ENCODE measurements at places on chromosomes 2 and 18. TPM values are rescaled to one million over a fixed set of nuclear protein-coding genes. Genes with fewer than 3 reads are reported as not detected.

Gene TWIST2
- 20.1 TPM for total RNA-seq

Gene GBX2
- total RNA-seq, result not detected

Gene ALPI
- total RNA-seq, result 473 TPM

Gene VRK2
- 10.9 TPM for total RNA-seq

Gene SKA1
- total RNA-seq, result 5.8 TPM

Gene RIT2
- total RNA-seq, result not detected

Gene HOXD9
- total RNA-seq, result 0.70 TPM

Gene HNMT
- total RNA-seq, result 32.2 TPM

Gene MROH2A
- total RNA-seq, result not detected

Gene EHD3
- total RNA-seq, result 20.6 TPM

Gene ITPRIPL1
- total RNA-seq, result not detected

- H3K4me1 ChIP-seq, result peaks cover 3% of the 10 kb centered on the region
- H3K27me3 ChIP-seq, result no peaks in the 10 kb centered on the region
- peaks cover 29% of the 10 kb centered on the region for H3K36me3 ChIP-seq
- H3K27ac ChIP-seq, result peak within 1 kb of the TSS; percentile 89
Observed at GRCh38 chr2:119366649-119367471, at the start of the genes C2orf76 and DBI. TSS of gene C2orf76 (minus strand) at chr2:119366834. CDS start at chr2:119339959, 26,875 bp downstream. TSS of gene DBI (plus strand) at chr2:119366977. CDS start at chr2:119367052, 75 bp downstream.

- H3K27me3 ChIP-seq, result no peaks in the 10 kb centered on the region
- H3K4me3 ChIP-seq, result no peak overlapping the region
- no peaks in the 10 kb centered on the region for H3K36me3 ChIP-seq
- peaks cover 13% of the 10 kb centered on the region for H3K4me1 ChIP-seq
- no peak for DNase-seq
Observed at GRCh38 chr2:120227111-120227991, 4.2 kb upstream of the TMEM185B start.

- H3K27me3 ChIP-seq, result no peaks in the 10 kb centered on the region
Observed at GRCh38 chr2:168345601-168346000, 98.2 kb upstream of the STK39 start.

DNA sequence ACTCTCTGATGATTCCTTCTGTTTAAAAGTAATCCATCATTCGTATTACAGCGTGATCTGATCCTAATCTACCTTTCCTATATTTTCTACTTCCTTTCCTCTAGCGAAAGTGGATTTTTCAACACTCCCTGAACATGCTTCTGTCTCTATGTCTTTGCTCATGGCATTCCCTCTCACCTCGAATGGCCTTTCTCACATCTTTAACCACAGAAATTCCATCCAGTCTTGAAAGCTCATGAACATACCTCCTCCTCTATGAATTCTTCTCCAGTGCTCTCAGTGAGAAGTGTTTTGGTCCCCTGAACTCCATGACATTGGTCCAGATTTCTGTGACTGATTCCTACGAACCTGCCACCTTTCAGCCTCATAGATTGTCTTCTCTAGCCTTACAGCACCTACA lies 323.2 kb downstream of the RAD51AP2 start:
- H3K27ac ChIP-seq, result no peak overlapping the region
- H3K36me3 ChIP-seq, result no peaks in the 10 kb centered on the region
- DNase-seq, result no peak
- H3K4me1 ChIP-seq, result no peaks in the 10 kb centered on the region

GRCh38 chr2:33425586-33426031 lies 50.8 kb upstream of the RASGRP3 start:
- no peaks in the 10 kb centered on the region for H3K27me3 ChIP-seq
- H3K36me3 ChIP-seq, result no peaks in the 10 kb centered on the region
- DNase-seq, result no peak
- H3K27ac ChIP-seq, result no peak overlapping the region

- H3K36me3 ChIP-seq, result no peaks in the 10 kb centered on the region
- no peak overlapping the region for H3K4me3 ChIP-seq
- H3K27ac ChIP-seq, result no peak overlapping the region
- no peaks in the 10 kb centered on the region for H3K4me1 ChIP-seq
Observed at GRCh38 chr2:101609433-101609832, 88.1 kb upstream of the MAP4K4 start.

GRCh38 chr18:79756826-79757225 lies 40.9 kb upstream of the KCNG2 start:
- H3K4me1 ChIP-seq, result no peaks in the 10 kb centered on the region
- no peak overlapping the region for H3K4me3 ChIP-seq
- no peaks in the 10 kb centered on the region for H3K27me3 ChIP-seq
- DNase-seq, result no peak
- no peak overlapping the region for H3K27ac ChIP-seq

- DNase-seq, result no peak
- peaks cover 19% of the 10 kb centered on the region for H3K4me1 ChIP-seq
- H3K4me3 ChIP-seq, result no peak overlapping the region
- H3K27me3 ChIP-seq, result no peaks in the 10 kb centered on the region
Observed at GRCh38 chr2:238428866-238429265, 2.1 kb downstream of the ASB1 start.

DNA sequence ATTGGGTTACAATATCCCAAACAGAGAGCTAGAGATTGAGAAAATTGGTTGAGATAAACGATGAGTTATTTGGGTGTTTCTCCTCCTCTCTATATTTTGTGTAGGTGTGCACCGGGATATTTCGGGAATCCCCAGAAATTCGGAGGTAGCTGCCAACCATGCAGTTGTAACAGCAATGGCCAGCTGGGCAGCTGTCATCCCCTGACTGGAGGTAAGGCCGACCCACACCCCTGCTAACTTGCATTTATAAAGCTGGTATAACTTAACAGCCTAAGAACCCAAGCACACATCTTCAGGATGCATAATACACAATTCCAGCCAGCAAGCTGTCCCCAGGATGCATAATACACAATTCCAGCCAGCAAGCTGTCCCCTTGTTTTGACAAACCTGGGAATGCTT lies 124.6 kb upstream of the TTC39C start:
- H3K36me3 ChIP-seq, result peaks cover 4% of the 10 kb centered on the region
- no peaks in the 10 kb centered on the region for H3K4me1 ChIP-seq
- H3K4me3 ChIP-seq, result no peak overlapping the region
- DNase-seq, result no peak
- H3K27ac ChIP-seq, result no peak overlapping the region

- DNase-seq, result no peak
- H3K4me1 ChIP-seq, result no peaks in the 10 kb centered on the region
- H3K4me3 ChIP-seq, result no peak overlapping the region
Observed at GRCh38 chr2:89849731-89850130, 1158.3 kb downstream of the RPIA start.

- H3K4me1 ChIP-seq, result no peaks in the 10 kb centered on the region
- H3K27me3 ChIP-seq, result no peaks in the 10 kb centered on the region
- DNase-seq, result no peak
- H3K27ac ChIP-seq, result peak overlapping the region; percentile 17
Observed at GRCh38 chr2:230262246-230262645, 36.7 kb downstream of the SP140 start.

DNA sequence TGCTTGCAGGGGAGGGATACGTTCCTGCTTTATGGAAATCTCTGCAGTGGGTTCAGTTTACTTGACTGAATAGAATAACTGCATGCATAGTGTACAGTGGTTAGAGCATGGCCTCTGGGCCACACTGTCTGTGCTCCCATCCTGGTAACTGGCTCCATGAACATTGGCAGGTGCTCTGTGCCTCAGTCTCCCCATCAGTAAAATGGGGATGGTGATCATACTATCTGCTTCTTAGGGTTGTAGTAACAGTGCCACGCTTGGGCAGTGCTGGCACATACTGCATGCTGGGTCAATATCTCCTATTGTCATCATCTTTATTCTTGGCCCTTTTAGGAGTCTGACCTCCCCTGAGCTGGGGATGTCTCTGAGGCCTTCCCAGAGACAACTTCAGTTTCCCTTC lies 117.3 kb downstream of the CTIF start:
- H3K27me3 ChIP-seq, result no peaks in the 10 kb centered on the region
- no peak overlapping the region for H3K4me3 ChIP-seq
- no peaks in the 10 kb centered on the region for H3K4me1 ChIP-seq
- no peaks in the 10 kb centered on the region for H3K36me3 ChIP-seq
- DNase-seq, result no peak
- H3K27ac ChIP-seq, result no peak overlapping the region

DNA sequence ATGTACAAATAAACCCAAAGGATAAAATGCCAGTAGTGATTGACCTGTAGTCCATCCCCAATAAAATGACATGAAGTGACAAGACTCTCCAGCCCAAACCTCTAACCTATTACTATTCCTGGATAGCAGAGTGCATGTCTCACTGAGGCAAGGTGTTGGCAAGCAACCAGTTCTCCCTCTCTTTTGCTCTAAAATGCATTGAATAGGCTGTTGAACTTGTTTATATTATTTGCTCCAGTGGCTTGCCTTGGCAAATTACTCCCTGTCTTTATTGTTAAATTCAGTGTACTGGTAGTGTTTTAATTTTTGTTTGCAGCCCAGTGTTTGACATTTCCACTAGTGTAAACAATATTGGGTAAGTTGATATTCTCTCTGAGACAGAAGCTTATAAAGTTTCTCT lies 70.5 kb downstream of the CSRNP3 start:
- H3K4me3 ChIP-seq, result no peak overlapping the region
- H3K36me3 ChIP-seq, result no peaks in the 10 kb centered on the region
- no peak for DNase-seq
- no peak overlapping the region for H3K27ac ChIP-seq
- H3K4me1 ChIP-seq, result no peaks in the 10 kb centered on the region

GRCh38 chr2:187874786-187875185 lies 320.6 kb upstream of the TFPI start:
- H3K27me3 ChIP-seq, result no peaks in the 10 kb centered on the region
- DNase-seq, result no peak
- H3K4me1 ChIP-seq, result no peaks in the 10 kb centered on the region
- no peak overlapping the region for H3K4me3 ChIP-seq
- no peaks in the 10 kb centered on the region for H3K36me3 ChIP-seq

- no peak for DNase-seq
- H3K27ac ChIP-seq, result no peak overlapping the region
- no peaks in the 10 kb centered on the region for H3K36me3 ChIP-seq
- H3K27me3 ChIP-seq, result no peaks in the 10 kb centered on the region
Observed at GRCh38 chr2:47048801-47049480, 106.2 kb downstream of the STPG4 start.

- no peak for DNase-seq
- H3K27me3 ChIP-seq, result no peaks in the 10 kb centered on the region
- H3K36me3 ChIP-seq, result no peaks in the 10 kb centered on the region
Observed at GRCh38 chr2:144595686-144596072, 75.8 kb upstream of the ZEB2 start.

- DNase-seq, result no peak
- H3K27me3 ChIP-seq, result no peaks in the 10 kb centered on the region
- no peaks in the 10 kb centered on the region for H3K4me1 ChIP-seq
- H3K36me3 ChIP-seq, result no peaks in the 10 kb centered on the region
- H3K27ac ChIP-seq, result no peak overlapping the region
Observed at GRCh38 chr18:51361130-51361860, 163.8 kb upstream of the MEX3C start.

- no peaks in the 10 kb centered on the region for H3K27me3 ChIP-seq
- H3K27ac ChIP-seq, result no peak overlapping the region
- H3K4me1 ChIP-seq, result no peaks in the 10 kb centered on the region
- no peak for DNase-seq
Observed at GRCh38 chr18:6249788-6250187, 164.9 kb downstream of the L3MBTL4 start.

GRCh38 chr2:169743549-169743948 lies 9.9 kb downstream of the KLHL23 start:
- DNase-seq, result no peak
- no peak overlapping the region for H3K27ac ChIP-seq
- H3K36me3 ChIP-seq, result no peaks in the 10 kb centered on the region
- H3K27me3 ChIP-seq, result no peaks in the 10 kb centered on the region
- no peaks in the 10 kb centered on the region for H3K4me1 ChIP-seq
- no peak overlapping the region for H3K4me3 ChIP-seq

DNA sequence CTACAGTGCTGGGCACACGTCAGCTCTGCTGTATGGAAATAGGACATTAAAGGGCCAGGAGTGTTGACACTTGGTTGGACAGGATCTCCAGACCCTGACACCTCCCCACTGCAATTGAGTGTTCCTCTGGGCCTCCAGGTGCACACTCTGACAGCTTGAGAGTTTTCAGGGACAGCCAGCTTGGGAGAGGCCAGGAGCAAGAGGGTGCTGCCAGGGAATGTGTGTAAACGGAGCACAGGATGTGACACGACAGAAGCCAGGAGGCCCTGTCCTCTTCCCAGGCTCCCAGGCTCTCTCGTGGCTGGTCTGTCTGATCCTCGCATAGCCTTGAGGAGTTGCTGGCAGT lies 318.1 kb upstream of the HS6ST1 start:
- no peak overlapping the region for H3K4me3 ChIP-seq
- H3K27me3 ChIP-seq, result no peaks in the 10 kb centered on the region
- H3K4me1 ChIP-seq, result no peaks in the 10 kb centered on the region
- no peak overlapping the region for H3K27ac ChIP-seq

DNA sequence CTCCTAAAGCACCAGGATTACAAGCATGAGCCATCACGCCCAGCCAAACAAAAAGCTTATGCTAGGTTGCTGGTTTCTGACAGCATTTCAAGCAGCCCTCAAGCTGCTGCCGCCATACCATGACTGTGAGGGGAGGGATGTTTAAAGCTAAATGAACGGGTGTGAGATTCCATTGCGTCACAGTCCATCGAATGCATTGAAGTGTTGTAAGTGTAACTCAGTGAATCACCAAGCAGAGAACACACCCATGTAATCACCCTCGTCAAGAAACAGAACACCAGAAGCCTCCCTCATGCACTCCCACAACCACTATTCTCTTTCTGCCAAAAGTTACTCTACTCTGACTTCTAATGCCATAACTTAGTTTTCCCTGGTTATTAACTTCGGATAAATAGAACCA lies 32.8 kb upstream of the MC5R start:
- no peak for DNase-seq
- no peaks in the 10 kb centered on the region for H3K4me1 ChIP-seq
- H3K4me3 ChIP-seq, result no peak overlapping the region
- no peaks in the 10 kb centered on the region for H3K36me3 ChIP-seq
- no peak overlapping the region for H3K27ac ChIP-seq
- H3K27me3 ChIP-seq, result no peaks in the 10 kb centered on the region

DNA sequence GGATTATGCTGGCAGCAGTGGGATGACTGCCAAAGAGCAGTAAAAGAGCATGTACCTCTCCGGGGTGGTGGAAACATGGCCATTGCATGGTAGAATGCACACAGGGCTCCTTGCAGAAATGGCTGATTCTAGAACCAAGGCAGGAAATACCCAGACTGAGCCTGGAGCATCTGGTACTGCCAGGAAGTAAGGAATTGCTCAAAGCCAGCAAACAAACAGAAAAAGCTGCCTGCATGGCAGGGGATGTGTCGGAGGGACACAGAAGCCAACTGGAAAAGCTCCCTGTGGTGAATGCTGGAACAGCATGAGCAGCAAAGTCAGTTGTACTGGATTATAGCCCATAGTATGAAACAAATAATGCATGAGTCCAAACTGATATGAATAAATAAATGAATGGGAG lies 78.0 kb upstream of the NFATC1 start:
- peaks cover 3% of the 10 kb centered on the region for H3K36me3 ChIP-seq
- H3K27me3 ChIP-seq, result no peaks in the 10 kb centered on the region
- no peak for DNase-seq
- no peaks in the 10 kb centered on the region for H3K4me1 ChIP-seq
- no peak overlapping the region for H3K4me3 ChIP-seq
- no peak overlapping the region for H3K27ac ChIP-seq

GRCh38 chr2:226838722-226839121 lies 2.9 kb downstream of the RHBDD1 start:
- DNase-seq, result no peak
- H3K4me1 ChIP-seq, result peaks cover 20% of the 10 kb centered on the region
- H3K36me3 ChIP-seq, result no peaks in the 10 kb centered on the region
- no peak overlapping the region for H3K4me3 ChIP-seq
- peak overlapping the region; percentile 99 for H3K27ac ChIP-seq
- no peaks in the 10 kb centered on the region for H3K27me3 ChIP-seq

- H3K36me3 ChIP-seq, result no peaks in the 10 kb centered on the region
- H3K4me1 ChIP-seq, result no peaks in the 10 kb centered on the region
- no peak overlapping the region for H3K4me3 ChIP-seq
- DNase-seq, result no peak
- H3K27ac ChIP-seq, result no peak overlapping the region
- H3K27me3 ChIP-seq, result no peaks in the 10 kb centered on the region
Observed at GRCh38 chr2:64516651-64517510, 7.2 kb upstream of the AFTPH start.
